ENCODE measurements at places on chromosomes 2 and 18.

DNA sequence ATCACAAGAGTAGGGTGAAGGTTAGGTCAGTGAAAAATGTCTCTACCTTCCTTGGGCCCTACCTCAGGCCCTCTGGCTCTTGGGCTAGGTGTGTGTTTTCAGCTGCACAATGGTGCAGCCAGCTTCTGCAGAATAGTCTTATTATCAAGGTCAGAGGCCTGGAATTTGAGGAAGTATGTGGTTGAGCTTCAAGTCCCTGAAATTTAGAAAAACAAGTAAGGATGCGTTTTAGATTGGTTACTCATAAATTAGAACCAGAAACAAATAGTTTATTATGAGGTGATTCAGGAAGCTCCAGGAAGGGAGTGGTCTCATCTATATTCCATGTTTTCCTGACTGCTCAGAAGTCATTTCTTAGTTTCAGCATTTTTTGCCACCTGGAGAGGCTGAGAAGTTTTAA lies 204.2 kb upstream of the CELF4 start:
- DNase-seq: no peak

- DNase-seq: no peak
These were observed 3.8 kb downstream of the SP3 start for GRCh38 chr2:173961346-173961705.

DNA sequence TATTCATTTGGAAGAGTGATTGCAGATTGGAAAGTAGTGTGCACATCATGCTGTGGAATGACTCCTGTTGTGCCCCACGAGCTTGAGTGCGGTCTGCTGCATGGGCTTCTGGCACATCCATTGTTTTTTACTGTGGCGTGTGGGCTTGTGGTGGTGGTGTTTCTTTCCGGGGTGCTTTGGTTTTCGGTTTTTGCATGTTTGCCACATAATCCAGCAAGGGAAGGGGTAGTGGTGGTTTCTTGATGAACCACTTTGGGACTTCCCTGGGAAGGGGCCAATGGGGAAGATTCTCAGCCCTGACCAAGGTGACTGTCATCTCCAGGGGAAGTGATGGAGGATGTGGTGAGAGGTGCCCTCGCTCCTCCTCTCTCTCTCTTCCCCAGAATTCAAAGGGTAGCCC lies 57.0 kb downstream of the COA5 start:
- no peak for DNase-seq

- DNase-seq: peak; percentile 35
These were observed 58.1 kb downstream of the IL1R2 start for GRCh38 chr2:102049756-102050443.

DNA sequence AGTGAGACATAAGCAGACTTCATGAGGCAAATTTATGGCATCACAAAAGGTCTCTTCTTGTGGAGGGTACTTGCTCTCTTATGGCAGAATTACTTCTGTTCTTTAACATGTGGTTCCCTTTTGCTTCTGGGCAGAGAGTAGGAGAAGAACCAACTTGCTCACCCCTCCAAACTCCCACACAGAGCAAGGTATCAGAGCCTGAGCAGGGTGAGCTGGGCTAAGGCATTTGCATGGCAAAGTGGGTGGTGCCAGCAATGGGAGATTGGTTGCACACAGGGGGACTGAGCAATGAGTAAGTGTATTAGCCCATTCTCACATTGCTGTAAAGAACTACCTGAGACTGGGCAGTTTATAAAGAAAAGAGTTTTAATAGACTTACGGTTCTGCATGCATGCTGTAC lies 64.2 kb upstream of the ITGB6 start:
- DNase-seq: no peak

GRCh38 chr2:209498614-209499013 lies 74.8 kb downstream of the MAP2 start:
- DNase-seq: no peak

GRCh38 chr2:43184339-43184895 lies 42.0 kb downstream of the ZFP36L2 start:
- no peak for DNase-seq
